ENCODE measurements at places on chromosomes 16 and 17.
A peak's percentile ranks its signal among the peaks of the same experiment; 100 is the strongest.

DNA sequence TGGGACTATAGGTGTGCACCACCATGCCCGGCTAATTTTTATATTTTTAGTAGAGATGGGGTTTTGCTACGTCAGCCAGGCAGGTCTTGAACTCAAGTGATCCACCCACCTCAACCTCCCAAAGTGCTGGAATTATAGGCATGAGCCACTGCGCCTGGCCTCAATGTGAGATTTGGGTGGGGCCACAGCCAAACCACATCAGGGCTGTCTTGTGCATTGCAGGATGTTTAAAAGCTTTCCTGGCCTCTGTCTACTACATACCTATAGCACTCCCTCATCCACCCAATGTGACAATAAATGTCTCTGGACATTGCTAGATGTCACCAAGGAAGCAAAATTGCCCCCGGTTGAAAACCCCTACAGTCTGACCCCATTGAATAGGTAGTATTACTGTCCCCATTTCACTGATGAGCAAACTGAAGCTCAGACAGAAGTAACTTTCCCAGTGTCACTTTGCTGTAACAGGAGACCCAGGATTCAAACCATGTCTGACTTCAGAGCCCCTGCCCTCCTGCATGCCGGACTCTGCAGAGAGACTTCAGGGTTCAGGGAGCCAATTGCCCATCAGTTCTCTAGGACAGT, 3.6 kb upstream of the MAP3K14 start:
- peak overlapping the region; percentile 86 for H3K27ac ChIP-seq
- peak overlapping the region; percentile 38 for H3K4me3 ChIP-seq
- no peaks in the 10 kb centered on the region for H3K27me3 ChIP-seq
- no peak for DNase-seq

DNA sequence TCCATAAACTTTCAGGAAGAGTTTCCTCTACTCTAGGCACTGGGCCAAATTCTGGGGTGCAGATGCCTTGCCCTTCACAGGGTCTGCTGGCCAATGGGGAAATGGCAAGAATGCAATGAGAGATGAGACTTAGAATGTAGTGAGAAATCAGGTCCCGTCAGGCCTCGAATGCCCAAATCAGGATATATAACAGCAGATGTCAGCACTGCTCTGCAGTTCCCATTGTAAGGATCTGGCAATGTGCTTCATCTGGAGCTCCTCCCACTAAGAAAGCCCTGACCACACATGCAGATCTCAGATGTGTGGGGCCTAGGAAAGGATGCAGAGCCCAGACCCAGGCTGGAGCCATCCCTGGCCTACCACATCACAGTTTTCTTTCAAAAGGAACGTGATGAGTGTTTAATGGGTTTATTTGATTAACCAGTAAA, 13.9 kb upstream of the LPCAT2 start:
- H3K36me3 ChIP-seq = no peaks in the 10 kb centered on the region
- H3K27me3 ChIP-seq = no peaks in the 10 kb centered on the region
- DNase-seq = no peak

- H3K27ac ChIP-seq = no peak overlapping the region
- H3K4me1 ChIP-seq = no peaks in the 10 kb centered on the region
- DNase-seq = no peak
- H3K27me3 ChIP-seq = no peaks in the 10 kb centered on the region
- no peaks in the 10 kb centered on the region for H3K36me3 ChIP-seq
Observed at GRCh38 chr16:27965801-27966200, 97.7 kb downstream of the GSG1L start.

- peaks cover 12% of the 10 kb centered on the region for H3K36me3 ChIP-seq
- H3K4me1 ChIP-seq = no peaks in the 10 kb centered on the region
- no peak overlapping the region for H3K4me3 ChIP-seq
- no peak for DNase-seq
- H3K27me3 ChIP-seq = no peaks in the 10 kb centered on the region
Observed at GRCh38 chr16:23611936-23612335, 15.8 kb upstream of the NDUFAB1 start.
